ENCODE measurements at places on chromosomes 7 and 10.
A peak's percentile ranks its signal among the peaks of the same experiment; 100 is the strongest.

DNA sequence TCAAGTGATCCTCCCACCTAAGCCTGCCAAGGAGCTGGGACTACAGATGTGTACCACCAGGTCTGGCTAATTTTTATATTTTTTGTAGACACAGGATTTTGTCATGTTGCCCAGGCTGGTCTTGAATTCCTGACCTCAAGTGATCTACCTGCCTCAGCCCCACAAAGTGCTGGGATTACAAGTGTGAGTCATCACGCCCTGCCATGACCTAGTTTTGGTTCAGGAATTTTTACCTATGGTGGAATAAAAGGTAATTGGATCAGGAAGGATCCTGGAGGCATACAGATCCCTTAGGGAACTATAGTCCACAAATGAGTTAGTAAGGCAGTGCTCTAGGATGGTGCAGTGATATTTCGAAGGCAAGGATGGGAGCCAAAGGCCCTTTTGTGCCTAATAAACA is 717.9 kb downstream of the PHTF2 start:
- DNase-seq: no peak

- DNase-seq: no peak
Measured at GRCh38 chr10:18455086-18455884, 196.1 kb downstream of the NSUN6 start.

DNA sequence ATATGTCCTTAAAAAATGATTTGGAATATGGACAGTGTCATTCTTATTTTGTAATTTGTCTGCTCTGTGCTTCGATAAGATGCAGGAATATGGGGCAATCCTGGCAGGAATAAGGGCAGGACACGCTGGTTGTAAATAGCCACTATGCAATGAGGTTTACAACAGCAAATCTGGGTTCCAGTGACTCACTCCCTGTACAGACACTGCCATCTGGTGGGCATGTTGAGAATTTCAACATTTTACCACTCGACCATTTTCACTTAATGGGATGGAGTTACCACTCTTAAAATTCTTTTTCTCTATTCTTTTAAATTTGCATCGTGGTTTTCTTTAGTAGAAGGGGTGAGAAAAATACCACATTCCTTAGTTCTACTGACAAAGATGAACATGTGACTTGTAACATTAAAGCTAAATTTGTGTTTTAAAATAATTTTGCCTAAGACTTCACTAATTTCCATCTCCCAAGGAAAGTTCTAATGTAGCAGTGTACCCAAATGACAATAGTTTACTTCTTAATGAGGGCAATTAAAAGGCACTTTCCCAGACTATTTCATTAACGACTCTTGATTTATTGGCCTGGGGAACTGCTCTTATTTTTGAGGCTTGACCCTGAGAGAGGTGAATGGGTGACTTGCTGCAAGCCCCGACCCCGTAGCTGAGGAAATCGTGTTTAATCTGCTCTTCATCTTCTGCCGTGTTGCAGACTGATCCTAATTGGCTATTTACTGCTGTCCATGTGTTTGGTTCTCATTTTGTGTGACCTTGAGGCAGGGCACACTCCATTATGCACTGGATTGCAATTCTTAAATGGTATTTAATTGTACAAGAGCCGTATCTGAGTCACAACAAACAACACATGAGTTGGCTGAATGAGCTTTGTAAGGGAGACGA is 173.6 kb upstream of the IMMP2L start:
- DNase-seq: peak; percentile 74

GRCh38 chr10:114031073-114031972 is 12.3 kb upstream of the ADRB1 start:
- DNase-seq: no peak

DNA sequence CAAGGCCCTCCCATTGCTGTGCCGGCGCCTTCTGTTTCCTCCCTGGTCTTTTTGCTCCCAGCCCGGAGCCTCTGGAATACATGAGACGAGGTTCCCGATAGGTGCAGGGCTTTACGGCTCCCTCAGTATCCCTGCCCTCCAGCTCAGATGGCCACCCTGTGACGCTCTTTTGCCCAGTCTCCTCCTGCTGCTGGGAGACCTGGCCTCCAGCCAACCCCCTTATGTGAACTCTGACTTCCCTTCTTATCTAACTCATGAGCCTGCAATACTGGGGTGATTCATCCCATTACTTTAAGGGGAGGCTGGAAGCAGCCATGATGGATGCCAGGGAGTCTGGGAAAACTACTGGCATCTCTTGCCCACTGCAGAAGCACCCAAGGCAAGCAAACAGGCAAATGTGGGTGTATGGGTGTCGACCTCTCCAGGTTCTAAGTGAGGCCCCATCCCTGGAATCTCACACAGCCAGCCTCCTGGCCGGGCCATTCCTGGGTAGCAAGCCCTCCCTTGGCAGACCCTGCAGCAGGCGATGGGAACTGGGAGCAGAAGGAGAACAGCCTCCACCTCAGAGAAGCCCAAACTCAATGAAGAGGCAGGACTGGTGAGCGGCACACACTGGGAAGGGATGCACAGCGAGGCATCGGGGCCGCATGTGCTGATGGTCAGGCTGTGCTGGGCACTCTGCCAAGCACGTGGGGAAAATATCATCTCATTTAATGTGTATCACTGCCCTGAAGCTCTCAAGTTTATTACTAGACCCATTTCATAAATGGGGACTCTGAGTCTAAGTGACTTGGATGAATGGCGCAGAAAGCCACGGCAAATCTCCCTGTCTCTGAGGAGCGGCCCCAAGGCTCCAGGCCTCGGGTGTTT is 97.5 kb downstream of the FAM53B start:
- peak; percentile 69 for DNase-seq

GRCh38 chr7:80916770-80917741 is 1.8 kb downstream of the SEMA3C start:
- peak; percentile 79 for DNase-seq

DNA sequence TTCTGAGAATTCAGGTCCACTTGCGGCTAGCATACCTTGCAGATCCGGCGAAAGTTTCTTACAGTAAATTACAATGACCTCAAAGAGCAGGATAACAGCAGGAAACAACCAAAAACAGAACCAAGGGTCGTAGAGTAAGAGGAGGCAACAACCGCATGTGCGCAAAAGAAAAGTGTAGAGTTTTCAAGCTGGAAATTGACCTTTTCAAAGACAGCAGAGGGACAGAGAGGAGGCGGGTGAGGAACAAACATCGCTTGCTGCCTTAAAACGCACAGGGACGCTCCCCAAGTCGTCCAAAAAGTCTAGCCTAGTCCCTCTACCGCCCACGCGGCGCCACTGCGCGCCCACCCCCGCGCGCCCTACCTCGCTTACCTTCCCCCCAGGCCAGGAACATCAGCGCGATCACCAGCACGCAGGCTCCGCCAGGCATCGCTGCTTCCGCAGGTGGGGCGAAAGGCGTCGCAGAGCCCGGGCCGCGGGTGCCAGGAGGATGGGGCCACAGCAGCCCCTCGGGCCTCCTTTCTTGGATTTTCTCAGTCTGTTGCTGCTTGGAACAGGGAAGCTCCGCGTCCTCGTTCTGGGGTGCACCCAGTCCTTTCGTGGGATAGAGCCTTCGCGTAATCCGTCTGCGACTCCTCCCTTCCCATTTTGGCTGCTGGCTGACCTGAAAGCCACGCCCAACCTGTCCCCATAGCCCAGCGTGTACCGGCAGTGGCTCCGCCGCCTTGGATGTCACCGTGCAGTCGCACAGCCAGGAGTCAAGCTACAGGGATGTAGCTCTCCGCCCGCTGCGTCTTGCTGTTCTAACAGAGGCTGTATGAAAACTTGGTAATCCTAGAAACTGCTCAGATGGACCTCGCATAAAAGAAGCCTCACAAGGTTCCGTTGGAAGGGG is at the start of gene VWDE:
VWDE (minus strand) TSS at position 579 of the 895 bp plus-strand sequence; CDS start at position 430, 149 bp downstream.
- DNase-seq: no peak

DNA sequence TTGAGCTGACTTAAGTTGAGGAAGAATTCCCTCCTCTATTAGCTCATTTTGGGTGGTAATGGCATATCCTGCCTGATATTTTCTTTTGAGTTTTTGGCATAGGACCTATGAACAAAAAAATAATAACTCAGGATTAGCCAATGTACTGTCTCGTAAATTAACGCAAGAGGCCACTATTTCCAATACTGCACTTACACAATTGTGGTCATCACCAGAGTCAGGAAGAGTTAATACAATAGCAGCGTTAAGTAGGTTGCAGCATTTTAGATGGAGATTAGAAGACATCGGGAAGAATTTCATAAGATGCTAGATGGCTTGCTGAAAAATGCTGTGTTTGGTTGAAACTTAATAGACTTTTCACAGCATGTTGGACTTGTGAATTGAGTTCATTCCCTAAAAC is 36.4 kb downstream of the ANTXRL start:
- no peak for DNase-seq

DNA sequence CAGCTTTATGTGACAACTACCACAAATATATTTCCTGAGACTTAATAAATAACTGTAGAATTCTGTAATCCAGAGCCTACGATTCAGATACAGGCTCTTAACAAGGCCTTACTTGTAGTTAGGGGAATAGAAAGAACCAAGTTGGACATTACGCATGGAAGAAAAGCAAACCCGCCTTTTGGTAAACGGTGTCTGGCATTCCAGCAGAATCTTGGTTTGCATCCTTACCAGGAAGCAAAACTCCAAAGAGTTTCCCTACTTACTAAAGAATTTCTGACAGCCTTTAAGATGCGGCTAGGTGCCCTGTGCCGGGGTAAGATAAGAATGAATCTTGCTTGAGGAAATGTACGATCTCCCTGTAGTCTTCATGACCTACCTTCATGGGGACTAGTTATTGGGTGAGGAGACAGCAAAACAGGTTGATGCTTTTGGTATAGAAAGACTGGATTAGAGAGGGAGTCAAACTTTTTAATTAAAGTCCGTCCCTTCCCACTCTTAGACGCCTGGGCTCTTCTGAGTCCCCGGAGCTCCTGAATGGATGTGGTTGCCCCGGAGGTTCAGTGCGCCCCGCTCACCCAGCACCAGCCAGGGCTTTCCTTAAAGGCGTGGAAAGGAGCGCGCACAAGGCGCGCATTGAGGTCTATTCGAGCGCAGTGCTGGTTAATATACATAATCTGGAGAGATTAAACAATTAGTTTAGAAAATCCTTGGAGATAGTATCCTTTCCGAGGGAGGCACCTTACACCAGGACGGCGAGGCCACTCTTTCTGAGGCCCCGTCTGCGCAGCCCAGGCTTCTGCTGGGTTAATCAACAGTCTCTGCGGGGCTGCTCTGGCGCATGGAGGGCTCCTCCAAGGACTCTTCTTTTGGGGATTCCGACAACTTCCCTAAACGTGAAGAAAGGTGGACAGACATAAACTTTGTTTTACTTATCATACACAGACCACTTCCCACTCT is 11.5 kb downstream of the PTF1A start:
- DNase-seq: no peak

GRCh38 chr7:47625861-47626715 is 44.2 kb upstream of the TNS3 start:
- no peak for DNase-seq

DNA sequence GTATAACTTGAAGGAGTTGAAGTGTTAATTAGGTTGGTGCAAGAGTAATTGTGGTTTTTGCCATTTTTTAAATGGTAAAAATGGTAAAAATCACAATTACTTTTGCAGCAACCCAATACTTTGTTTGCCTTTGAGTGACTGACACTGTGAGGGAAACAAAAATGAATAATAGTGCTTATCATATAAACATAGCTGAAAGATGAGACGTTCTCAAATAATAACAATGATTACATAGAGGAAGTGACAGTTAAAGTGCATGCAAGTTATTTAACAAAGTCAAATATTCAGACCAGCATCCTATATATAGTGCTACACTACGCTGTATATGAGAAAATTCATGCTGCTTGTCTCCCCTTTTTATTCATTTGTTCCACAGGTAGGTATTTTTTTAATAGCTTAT is 4.7 kb upstream of the HBP1 start:
- no peak for DNase-seq

- DNase-seq: no peak
Measured at GRCh38 chr10:22708772-22709171, 5.6 kb downstream of the PIP4K2A start.

GRCh38 chr10:43122826-43123225 is 15.4 kb upstream of the CSGALNACT2 start:
- no peak for DNase-seq

GRCh38 chr10:66783316-66783715 is 142.5 kb upstream of the LRRTM3 start:
- peak; percentile 22 for DNase-seq

DNA sequence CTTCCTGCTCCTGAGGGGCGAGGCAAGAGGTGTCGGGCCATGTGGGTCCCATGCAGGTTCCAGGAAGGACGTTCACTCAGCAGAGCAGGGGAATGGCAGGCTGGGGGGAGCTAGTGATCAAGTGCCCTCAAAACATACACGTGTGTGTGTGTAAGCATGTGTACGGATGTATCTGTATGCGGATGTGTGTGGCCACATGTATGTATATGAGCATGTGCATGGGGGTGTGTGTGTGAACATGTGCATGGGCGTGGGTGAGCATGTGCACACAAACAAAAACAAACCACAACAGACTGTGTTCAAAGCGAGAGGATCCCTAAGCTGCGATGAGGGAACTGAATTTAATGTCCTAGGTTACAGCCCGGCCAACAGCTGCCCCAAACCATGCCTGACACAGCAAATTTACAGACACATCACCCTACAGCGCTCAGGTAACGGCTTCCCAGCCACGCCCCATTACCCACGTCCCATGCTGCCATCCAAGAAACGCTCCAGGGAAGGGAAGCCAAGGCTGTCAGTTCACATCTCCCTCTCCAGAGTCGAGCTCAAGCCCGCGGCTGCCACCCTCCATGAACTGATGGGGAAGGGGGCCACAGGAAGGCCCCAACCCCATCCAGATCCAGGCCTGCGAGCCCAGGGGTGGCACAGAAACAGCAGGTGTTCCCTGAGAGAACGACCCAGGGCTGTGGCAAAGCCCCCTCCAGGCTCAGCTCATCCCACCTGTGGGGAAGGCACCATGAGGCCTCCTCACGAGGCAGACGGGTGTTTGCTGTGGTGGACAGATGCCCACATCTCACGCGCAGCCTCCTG is 56.6 kb downstream of the PTPRN2 start:
- no peak for DNase-seq

GRCh38 chr10:127836966-127837365 is 55.8 kb downstream of the CLRN3 start:
- no peak for DNase-seq

DNA sequence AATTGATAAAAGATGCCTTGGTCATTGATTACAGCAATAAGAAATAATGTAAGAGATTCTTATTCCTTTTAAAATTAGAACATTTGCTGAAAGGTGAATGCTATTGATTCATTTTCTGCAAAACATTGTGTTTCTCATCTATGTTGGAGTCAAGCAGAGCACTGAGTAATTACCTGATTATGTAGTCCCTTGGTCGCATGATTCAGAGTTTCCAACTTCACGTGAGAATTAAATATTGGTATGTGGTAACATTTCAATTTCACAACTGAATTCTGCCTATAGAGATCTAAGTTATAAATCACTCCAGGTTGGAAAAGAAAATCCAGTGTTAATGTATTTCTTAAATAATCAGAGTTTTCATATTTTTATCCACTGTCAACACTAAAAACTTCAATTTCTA is 701.4 kb downstream of the PHTF2 start:
- DNase-seq: peak; percentile 27
